ENCODE measurements at places on chromosomes 11 and 22. TPM values are rescaled to one million over a fixed set of nuclear protein-coding genes. Genes with fewer than 3 reads are reported as not detected.
A peak's percentile ranks its signal among the peaks of the same experiment; 100 is the strongest.

The NLRP6 gene
- total RNA-seq = not detected

DNA sequence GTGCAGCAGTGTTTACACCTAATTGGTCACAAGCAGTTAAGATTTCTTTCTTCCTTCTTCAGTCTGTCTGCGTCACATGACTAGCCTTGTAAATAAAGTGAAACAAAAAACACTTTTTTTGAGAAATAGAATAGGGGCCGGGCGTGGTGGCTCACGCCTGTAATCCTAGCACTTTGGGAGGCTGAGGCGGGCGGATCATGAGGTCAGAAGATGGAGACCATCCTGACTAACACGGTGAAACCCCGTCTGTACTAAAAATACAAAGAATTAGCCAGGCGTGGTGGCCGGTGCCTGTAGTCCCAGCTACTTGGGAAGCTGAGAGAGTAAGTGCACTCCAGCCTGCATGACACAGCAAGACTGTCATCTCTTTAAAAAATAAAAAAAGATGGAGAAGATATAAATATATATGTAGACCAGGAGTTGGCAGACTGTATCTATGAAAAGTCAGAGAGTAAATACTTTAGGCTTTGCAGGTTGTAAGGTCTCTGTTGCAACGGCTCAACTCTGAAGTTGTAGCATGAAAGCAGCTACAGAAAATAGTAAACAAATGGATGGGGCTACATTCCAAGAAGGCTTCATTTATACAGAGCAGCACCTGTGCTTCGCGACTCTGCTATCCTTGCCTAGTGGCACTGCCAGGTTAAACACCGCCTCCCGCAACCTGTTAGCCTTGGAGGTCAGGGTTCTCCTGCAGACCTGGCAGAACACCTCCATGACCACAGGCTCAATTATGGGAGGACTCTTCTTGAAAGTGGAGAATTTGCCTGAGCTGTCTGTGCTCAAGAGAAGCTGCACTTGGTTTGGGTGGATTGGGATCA, 55.9 kb downstream of the PPP6R2 start:
- peak; percentile 14 for DNase-seq

The AQP11 gene
- total RNA-seq = 1.6 TPM

- no peak for DNase-seq
These were observed 360.8 kb downstream of the TBC1D22A start for GRCh38 chr22:47123006-47123826.

DNA sequence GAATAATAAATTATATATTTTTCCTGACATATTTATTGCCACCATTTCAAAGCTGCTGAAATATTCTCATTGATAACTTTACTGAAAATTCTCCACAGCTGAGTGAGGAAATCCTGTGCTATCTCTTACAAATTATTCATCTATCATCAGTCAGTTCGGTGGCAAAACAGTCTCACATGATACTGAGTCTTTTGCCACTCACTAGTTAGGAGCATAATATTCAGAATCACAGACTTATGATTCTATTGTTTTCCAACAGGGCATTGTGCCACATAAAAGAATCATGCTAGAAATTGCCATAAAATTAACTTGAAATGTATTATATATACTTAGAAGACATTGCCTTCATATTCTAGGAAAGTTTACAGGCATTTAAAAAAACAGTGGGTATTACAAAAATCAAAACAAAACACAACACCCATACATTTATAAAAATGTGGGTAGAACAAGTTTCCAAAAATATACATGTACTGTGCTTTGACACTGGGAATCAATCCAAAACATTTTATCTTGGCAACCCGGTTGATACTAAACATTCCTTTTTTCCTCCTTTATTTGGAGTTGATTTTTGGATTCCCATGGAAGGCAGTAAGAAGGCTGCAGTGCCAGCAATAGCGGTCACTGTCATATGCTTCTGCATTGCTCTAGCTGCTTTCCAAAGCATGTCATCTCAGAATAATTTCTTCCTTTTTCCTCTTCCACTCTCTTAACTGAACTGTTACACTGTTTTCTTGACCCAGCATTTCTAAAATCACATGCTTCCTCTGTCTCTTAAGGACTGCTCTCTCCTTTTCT, 42.5 kb downstream of the ATG16L2 start:
- no peak for DNase-seq

DNA sequence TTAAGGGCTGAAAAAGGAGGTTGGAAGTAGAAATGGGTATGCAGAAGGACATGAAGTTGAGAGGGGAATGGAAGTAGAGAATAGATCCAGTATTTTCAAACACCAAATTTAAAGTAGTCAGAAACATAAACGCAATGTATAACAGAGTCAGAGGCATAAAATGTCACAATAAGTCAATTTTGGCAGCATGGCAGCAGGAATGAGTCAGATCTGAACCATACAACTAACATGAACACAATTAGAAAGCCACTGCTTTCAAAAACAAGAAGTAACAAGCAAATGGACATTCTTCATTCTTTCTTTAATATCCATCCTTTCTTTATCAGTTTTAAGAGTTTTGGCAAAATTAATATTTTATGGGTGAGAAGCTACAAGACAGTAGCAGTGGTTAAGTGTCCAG, 2.5 kb downstream of the CHORDC1 start:
- DNase-seq = peak; percentile 51

DNA sequence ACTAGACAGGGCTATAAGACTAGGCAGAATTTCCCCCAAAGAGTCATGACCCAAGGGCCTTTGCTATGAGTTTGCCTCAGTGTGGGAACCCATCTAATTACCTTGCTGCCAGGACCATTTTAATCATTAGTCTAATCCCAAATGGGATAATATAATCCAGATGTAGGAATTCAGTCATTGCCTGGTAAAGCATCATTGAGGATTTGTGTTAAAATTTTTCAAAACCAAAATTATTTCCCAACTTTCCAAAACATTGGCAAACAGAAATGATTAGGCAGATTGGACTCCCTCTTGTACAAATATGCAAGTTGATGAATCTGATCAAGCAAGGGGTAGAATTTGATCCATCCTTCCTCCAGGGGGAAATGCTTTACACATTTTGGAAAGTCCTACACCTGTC, 16.2 kb upstream of the MMP13 start:
- peak; percentile 36 for DNase-seq

DNA sequence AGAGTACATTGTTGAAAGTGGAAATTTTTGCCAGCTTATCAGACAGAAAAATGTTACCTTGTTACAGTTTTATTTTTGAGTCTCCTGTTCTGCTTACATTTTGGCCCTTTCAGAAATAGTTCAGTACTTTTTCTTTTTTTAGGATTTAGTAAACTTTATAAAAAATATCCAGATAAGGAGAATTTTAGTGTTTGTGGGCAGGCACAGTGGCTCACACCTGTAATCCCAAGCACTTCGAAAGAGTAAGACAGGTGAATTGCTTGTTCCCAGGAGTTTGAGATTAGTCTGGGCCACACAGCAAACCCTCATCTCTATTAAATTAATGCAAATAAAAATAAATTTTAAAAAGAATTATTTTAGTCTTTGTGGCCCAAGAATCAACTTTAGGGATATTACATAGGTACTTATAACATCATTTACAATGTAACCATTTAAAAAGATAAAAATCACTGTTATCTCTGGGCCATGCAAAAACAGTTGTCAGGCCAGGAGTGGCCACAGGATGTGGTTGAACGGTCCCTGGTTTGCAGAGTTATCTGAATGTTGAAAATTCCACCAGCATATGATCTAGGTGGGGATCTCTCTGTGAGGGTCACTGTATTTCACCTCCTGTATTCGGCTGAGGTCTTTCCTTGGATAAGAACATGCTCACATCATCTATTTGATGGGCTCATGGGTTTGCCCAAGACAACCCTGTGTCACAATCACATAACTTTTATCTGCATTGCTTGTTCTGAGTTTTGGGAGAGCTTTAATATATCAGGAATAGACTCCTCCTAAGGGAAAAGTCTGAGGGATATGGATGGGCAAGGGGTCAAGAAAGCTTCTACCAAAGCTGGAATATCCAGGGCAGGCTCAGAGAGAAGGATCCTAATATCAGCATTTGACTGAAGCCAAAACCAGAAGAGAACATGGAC, 91.5 kb downstream of the GGTLC2 start:
- DNase-seq = no peak

DNA sequence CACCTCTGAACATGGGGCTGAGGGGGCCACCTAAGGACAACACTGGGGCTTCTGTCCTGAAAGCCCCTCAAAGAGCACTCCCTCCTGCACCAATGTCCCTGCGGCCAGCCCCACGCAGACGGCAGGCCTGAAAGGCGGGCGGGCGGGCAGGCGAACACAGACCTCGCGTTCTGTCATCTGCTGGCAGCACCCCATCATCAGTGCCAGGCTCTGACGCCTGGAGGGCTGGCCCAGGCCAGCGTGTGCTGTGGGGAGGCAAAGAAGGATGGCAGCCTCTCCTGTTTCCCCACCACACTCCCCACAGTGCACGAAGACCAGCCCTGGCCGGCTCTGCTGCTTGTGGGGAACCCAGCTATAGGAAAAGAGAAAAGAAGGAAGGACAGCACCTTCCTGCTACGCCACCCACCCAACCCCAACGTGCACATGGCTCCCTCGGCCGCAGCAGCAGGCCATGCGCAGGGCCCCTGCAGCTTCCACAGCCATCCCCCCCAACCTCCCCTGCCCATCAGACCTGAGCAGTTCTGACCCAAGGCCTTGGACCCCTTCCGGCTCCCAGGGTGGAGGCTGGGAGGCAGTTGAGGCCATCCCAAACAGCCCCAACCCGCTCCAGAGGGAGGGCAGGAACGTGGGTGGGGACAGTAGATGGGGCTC, 3.5 kb downstream of the SBF1 start:
- no peak for DNase-seq

- no peak for DNase-seq
These were observed 4.5 kb downstream of the ZMAT5 start for GRCh38 chr22:29762263-29762662.

GRCh38 chr11:108538022-108538424, 39.8 kb upstream of the POGLUT3 start:
- DNase-seq = peak; percentile 17

GRCh38 chr11:57324154-57324885, 432 bp downstream of the TNKS1BP1 start:
- DNase-seq = peak; percentile 65

DNA sequence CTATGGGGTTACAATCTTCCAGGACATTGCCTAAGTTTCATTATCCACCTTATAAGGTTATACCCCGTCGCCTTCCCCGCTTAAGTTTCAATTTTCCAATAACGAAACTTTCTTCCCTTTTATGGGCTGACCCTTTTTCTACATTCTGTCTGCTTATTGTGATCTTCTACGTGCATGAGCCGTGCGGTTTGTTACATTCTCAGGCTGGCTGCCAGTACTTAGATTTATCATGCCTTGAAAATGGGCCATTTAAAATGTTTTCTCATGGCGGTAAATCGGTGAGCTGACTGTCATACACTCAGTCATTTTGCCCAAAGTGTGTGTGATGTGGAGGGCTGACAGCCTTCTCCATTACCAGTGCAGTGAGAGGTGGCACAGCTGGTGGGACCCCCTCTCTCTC, 23.3 kb downstream of the DGCR6L start:
- no peak for DNase-seq

DNA sequence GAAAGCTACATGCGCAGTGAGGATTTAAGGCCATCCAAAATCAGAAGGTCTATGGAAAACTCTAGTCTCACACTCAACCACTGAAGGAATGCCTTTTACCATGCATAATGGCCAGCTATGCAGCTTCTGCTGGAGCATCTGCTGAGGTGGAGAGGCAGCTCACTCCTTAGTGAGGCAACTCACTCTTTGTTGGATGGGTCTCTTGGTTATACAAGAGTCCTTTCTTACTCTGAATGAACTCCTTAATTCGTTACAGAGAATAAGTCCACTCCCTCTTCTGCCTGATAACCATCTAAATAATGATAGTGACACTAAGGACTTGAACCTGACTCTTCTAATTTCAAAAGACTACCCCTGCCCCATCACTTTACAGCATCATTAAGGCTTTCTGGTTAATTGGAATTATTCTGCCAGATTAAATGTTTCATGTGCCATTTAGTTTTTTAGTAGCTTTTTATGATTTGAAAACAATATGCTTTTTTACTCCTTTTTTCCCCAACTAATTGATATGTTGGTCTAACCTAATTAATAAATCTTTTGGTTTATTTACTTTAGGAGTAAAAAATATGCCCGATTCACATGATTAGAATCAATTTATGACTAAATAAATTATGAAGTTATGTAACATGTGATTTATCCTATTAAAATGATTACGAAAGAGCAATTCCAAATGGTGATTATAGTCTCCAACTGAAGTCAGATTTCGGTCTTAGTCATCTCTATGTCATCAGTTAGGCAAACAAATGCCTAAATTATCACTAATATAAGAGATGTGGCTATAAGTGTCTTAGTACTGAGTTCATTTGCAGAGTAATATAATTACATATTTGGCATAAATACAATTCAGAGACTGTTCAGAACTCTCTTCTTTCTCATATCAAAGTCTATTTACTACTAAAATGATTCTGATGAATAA, 286.7 kb upstream of the CCDC90B start:
- peak; percentile 51 for DNase-seq

DNA sequence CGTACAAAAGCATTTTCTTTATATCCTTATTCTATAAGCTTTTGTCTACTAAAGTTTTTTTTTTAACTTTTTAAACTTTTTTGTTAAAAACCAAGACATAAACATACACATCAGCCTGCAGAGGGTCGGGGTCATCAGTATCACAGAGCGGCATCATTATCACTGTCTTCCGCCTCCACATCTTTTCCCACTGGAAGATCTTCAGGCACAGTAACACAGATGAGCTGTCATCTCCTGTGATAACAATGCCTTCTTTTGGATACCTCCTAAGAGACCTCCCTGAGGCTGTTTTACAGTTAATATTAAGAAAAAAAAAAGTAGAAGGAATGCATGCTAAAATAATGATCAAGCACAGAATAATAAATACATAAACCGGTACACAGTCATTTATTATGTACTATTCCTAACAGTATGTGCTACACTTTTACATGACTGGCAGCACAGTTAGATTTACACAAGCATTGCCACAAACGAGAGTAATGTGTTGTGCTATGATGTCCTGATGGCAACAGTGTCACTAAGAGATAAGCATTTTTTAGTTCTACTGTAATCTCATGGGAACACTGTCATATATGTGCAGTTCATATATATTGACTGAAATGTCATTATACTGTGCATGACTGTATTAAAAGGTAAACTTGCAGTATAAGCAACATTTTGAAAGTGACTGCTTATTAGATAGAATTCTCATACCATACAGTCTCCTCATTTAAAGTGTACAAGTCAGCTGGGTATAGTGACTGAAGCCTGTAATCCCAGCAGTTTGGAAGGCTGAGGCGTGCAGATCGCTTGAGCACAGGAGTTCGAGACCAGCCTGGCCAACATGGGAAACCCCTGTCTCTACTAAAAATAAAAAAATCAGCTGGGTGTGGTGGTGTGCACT, 58.6 kb downstream of the KDM2A start:
- DNase-seq = no peak

DNA sequence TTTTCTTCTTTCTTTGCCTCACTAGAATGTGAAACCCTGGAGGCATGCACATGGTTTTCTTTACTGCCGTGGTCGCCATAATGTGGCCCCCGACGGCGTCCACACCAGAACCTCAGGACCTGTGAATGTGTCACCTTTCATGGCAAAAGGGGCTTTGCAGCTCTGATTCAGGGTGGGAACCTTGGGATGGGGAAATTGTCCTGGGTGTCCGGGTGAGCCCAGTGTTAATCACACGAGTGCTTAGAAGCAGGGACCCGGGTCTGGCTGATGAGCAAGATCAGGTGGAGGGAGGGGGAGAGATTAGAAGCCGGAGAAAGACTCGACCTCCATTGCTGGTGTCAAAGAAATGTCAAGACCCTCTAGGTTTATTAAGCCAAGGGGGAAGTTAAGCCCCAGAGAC, 74.7 kb upstream of the SHISAL1 start:
- no peak for DNase-seq
